Glomerular endothelial cell (primary cell): ENCODE measurements at places on chromosomes 1 and 21.

DNA sequence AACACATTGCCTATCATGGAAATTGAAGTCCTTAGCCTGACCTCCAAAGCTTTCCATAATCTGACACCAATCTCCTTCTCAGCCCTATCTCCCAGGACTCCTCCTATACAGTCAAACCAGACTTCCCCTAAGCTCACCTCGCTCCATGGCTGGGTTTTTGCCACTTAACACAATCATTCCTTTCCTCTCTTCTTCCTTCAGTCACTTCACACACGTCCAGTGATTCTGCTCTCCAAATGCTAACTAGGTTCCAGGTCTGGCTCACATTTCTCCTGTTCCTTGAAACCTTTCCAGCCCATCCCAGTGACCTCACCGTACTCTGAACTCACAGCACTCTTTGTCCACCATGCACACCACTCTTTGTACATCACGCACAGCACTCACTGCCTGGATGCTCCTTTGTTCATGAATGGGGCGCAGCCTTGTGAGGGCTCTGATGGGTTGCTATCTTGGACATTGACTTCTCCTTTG is 98.4 kb downstream of the GLUL start:
- DNase-seq, result no peak

DNA sequence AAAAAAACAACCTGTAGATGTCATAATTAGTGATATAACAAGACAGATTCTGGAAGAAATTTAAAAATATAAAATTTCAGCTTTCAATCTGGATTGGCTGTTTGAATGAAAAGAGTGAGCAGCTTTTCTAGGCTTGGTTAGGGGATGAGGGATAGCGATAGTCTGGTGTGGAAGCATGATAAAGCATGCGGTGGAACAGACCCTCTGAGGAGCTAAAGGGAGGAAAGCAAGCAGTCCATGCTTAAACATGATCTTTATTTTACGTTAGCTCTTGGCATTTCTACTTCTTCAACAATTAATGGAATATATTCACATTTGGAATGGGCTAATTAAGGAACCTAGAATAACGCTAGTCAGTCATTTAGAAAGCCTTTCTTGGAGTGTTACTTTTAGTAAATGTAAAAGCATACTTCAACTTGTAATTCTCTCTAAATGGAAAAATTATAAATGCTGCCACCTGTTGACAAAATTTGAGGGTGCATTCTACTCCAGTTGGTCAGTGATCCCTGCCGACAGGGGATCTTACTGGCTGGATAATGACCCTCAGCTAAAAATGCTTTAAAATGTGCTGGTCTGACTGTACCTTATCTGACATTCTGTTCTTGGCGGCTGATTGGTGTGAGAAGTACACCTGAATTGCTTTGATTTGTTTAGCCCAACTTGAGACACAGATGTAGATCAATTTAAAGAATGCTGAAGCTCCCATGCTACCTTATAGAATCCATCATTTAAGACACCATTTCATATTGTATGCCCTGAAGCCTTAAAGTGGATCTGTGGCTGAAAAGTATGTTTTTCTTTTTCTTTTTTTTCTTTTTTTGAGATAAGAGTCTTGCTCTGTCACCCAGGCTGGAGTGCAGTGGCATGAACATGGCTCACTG is 61.2 kb downstream of the AK4 start:
- DNase-seq, result peak; percentile 41

DNA sequence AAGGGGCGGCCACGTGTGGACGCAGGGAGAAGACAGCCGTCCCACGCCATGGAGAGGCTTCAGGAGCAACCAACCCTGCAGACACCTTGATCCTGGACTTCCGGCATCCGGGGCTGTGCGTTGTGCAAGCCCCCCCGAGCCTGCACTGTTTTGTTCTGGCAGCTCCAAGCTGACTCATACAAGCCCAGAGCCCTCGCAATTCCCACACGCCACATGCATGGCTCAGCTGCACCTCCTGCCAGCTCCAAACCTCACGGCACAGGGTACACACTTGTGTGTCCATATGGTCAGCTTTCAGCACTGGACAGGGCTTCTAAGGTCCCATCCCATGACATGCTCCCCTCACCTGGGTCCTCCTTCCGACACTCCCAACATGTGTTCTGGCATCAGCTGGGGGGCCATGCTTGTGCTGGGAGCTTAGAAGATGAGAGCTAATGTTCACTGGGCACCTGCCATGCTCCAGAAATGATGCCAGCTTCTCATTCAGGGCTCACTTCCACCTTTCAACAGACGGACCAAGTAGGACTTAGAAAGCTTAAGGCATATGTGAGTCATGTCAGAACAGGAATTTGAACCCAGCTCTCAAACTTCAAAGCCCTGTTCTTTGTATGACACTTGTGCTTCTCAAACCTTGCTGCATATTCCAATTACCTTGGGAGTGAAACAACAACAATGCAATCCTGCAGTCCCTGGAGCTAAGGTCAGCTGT is 137.3 kb downstream of the PGBD5 start:
- DNase-seq, result no peak

- no peak for DNase-seq
Observed at GRCh38 chr21:16851054-16851453, 661.8 kb upstream of the CXADR start.

GRCh38 chr1:199804526-199804925 is 223.0 kb upstream of the NR5A2 start:
- DNase-seq, result no peak

GRCh38 chr1:227558732-227559262 is 4.6 kb upstream of the ZNF678 start:
- no peak for DNase-seq
